ENCODE measurements at places on chromosomes 12 and 14. TPM values are rescaled to one million over a fixed set of nuclear protein-coding genes. Genes with fewer than 3 reads are reported as not detected.

Gene FOS
- 25.8 TPM for total RNA-seq

Gene TAS2R43
- 0.32 TPM for total RNA-seq

Gene KRT3
- total RNA-seq: not detected

Gene IPO4
- 15.7 TPM for total RNA-seq

Gene LALBA
- total RNA-seq: not detected

Gene PPP1R12A
- 63.3 TPM for total RNA-seq

Gene SPRYD3
- total RNA-seq: 63.5 TPM

Gene MTRFR
- 7.8 TPM for total RNA-seq

Gene C2CD5
- total RNA-seq: 18.2 TPM

Gene RAN
- total RNA-seq: 344 TPM

Gene IL26
- total RNA-seq: not detected

Gene RAD9B
- 0.65 TPM for total RNA-seq

Gene GSKIP
- 14.6 TPM for total RNA-seq

All from cardiac septum (tissue), 1 donor.